ENCODE measurements at places on chromosomes 6 and 20.

- no peak for DNase-seq
Measured at GRCh38 chr6:122733259-122733658, 46.3 kb upstream of the FABP7 start.

DNA sequence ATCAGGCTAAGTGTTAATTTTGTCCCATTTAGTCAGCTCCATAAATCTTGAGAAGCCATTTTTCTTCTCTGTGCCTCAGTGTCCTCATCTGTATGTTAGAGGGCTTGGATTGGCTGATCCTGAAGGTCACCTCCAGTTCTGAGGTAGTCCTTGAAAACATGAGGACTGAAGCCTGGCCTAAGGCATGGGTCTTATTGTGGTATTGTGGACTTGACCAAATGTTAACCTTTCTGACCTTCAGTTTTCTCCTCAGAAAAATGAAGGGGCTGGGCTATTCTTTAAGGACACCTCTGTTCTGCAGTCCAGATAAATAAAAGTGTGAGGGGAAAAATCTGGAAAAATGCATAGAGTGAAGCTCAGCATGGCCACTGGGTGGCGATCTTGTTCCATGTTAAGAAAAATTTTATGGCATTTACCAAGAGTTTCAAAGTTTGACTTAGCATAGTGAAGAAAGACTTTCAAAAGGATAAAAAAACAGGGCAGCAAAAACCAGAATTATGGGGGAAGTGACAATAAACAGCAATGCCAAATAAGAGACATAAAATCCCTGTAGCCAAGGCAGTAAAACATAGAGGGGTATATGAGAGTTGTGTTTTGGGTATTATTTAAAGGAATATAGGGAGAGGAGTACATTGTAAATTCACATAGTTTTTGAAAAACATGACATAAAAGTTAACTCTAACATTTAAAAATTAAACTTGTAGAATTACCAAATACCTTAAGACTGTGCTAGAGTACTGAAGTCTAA is 13.2 kb upstream of the TFB1M start:
- peak; percentile 72 for DNase-seq

DNA sequence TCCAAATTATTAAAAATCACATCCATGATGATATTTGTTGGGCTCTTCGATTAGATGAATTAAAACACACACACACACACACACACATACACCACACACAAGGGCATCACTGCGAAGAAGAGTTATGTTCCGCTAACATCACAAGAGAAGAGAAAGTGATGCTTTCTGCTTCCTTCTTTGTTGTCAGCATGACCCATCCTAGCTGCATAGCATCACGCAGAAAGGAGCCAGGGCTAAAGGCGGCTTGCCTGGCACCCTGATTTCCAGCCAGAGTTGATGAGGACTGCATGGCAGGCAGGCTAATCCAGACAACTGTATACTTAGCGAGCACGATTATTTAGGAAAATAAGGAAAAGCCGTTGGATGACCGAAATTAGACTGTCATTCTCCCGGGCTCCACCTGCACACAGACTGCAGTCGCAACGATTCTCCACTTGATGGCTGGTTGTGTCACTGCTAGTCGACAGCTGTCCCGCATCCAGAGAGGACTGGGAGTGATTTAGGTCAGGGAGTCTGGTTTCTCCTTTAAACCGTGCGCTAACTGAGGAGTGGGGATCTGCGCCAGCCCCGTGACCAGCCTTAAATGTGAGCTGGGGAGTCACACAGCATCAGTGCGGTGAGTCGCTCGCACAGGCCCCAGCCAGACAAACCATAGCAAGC is 70.6 kb upstream of the SOX4 start:
- no peak for DNase-seq

GRCh38 chr6:6772751-6773150 is 184.2 kb downstream of the LY86 start:
- DNase-seq, result no peak

DNA sequence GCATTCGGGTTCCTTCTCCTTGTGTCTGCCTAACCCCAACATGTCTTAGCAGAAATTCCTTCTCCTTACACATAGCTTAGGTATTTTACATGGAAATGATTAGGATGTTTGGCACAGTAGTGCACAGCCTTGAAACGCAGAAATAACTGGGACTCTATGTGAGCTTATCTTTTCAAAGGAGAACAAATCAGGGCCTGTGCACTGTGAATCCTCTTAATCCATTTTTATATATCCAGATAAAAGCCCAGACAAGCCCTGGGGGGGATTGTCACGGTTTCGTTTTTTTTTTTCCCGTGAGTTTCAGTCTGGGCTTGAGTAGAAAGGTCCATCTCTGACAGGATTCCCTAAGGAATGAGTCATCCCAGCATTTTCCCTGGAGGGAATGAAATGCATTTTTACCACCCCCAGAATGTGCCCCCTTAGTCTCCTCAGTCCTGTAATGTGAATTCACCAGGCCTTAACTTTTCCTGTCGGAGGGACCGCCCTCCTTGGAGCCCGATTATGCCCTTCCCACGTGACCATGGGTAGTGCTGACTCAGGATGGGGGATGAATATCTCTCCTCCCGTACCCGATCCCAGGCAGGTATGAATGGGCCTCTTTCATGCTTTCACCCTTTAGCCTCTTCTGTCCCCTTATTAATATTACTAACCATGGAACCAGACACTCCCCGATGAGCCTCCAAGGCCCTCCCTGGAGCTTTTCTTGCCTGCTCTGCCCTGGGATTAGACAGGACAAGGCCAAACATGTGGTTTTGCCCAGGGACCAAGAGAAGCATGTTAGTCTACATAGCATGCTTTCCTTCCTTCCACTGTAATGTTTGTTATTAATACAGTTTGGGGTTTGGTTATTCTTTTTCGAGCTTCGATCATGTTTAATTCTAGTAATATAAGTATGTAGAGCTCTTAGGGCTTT is 23.9 kb upstream of the NAA20 start:
- DNase-seq, result peak; percentile 97

DNA sequence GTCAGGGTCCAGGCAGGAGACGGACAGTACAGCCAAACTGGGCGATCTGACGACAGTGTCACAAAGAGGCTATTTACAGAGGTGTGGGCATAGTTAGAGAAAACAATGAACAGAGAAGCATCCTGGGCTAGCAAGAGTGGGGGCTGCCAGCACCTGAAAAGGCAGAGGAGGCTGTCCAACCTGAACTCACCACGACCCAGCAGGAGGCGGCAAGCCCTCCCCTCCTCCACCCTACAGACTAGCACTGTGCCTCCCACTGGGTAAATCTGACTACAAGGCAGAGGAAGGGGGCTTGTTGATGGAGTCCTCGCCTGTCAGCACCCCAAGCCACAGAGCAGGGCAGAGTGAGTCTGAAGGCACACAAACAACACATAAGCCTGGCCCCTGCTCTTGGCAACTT is 52.8 kb upstream of the CDYL start:
- DNase-seq, result no peak

DNA sequence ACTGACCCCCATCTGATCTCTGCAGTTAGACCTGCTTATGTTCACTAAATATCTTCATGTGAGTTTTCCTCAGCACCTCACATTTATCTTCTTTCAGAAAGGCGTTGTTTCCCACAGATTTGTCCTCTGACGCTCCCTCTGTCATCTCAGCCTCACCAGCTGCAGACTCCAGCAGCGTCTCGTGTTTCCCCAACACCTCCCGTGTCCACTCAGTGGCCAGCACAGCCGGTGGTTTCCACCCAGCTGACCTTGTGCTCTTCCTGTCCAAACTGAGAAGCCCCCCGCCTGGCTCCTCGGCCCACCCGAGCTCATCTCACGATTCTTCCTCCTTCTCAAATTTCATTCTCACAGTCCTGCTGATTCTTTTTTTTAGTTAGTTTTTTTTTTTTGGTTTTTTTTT is 12.5 kb downstream of the ERMARD start:
- no peak for DNase-seq

DNA sequence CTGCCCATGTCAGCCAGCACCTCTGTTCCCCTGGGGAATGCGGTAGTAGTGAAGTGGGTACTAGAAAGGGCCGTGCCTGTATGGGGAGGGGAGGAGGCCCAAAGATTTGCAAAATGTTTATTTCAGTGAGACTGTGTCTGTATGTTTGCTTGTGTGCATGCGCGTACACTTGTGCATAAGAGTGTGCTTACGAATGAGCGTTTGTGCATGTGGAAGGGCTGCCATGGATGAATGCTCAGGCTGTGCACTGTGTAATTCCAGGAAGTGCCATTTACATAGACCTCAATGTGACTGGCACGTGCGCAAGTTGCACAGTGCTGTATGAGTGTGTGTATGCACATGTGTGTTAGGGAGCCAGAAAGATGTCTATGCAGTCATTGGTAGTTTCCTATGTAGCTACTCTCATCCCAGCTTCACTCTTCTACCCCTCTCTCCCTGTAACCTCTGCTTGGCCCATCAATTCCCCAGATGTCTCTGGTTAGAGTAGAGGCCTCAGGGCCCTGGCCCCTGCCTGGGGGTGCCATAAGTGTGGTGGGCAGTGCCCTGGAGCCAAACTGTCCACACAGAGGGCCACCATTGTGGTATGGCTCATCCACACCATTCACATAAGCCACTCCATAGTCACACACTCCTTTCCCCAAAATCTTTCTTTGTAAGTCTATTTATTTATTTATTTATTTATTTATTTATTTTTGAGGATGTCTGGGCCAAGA is 26.8 kb upstream of the SLC22A7 start:
- DNase-seq, result no peak

GRCh38 chr6:255751-256083 is 36.6 kb upstream of the DUSP22 start:
- DNase-seq, result no peak

- no peak for DNase-seq
Measured at GRCh38 chr20:63898882-63899558, 4.1 kb downstream of the DNAJC5 start.

DNA sequence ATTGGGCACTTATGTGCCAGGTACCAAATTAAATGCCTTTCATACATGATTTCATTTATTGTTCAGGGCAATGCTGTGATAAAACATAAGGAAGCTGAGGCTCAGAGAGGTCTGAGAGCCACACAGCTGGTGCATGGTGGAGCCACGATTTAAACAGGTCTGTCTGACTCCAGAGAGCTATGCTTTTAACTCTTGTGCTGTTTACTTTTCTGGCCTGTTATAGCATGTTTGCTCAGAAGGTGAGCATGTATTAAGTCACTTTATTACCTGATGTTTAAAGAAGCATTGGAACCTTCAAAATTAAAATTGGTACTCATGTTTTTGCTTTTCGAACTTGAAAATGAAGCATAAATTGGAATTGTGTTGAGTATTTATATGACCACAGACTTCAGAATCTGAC is 26.8 kb downstream of the MCM8 start:
- no peak for DNase-seq

DNA sequence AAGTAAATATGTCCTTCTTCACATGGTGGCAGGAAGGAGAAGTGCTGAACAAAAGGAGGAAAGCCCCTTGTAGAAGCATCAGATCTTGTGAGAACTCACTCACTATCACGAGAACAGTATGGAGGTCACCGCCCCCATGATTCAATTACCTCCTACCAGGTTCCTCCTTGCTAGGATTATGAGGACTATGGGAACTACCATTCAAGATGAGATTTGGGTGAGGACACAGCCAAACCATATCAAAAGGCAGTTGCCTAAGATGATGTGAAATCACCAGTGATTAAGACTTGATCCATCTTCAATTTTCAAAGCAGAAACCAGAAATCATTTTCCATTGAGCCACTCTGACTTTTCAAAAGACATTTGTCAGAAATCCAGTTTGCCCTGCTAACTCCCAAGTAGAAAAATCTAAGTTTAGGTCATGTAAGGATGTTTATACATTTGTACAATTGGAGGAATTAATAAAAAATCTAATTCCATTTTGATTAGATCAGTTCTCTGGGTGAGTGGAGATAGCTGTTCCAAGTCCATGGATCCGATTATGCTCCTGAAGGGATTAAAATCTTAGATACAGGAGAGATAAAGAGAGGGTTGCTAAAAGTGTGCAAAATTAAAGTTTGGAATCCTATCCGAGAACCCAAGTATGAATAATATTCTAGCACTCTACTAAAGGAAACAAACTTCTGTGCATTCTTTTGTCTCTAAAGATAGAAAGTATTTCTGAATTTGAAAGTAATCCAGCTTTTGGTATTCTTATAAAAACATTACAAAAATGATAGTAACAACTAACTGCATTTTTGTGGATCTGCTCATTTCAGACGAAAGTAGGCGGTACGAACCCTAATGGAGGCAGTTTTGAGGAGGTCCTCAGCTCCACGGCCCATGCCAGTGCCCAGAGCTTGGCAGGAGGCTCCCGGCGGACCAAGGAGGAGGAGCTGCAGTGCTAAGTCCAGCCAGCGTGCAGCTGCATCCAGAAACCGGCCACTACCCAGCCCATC is 39.5 kb downstream of the HDDC2 start:
- DNase-seq, result peak; percentile 90

DNA sequence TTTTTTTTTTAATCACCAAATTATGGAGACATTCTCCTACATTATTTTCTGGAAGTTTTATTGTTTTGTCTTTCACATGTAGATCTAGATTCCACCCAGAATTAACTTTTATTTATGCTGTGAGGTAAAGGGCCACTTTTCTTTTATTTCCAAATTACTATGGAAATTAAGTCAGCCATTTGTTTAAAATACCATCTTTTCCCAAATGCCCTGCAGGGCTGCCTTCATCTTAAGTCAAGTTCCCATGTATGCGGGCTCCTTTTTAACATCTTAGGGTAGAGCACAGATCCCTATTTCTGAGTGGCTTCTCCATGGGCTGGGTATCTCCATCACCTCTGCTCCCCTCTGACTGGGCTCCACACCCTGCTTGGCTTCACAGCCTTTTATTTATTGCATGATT is 348.4 kb downstream of the SOX4 start:
- no peak for DNase-seq
